ENCODE measurements at places on chromosomes 5 and 9. TPM values are rescaled to one million over a fixed set of nuclear protein-coding genes. Genes with fewer than 3 reads are reported as not detected.
A peak's percentile ranks its signal among the peaks of the same experiment; 100 is the strongest.

DNA sequence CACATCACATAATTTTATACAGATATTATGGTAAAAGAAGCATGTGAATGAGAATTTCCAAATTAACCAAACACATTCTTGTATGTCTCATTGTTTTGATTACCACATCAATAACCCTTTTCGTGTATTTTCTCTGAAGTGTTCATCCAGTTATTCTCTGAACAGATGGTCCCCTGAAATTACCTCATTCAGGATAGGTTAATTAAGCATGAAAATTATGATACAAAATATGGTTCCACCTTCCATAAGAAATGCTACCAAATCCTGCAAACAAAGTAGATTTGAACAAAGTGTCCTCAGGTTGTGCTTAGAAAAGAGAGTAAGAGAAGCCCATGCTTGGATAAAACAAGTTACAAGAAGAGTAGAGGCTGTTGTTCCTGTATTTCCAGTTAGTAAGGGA lies 83.1 kb upstream of the LMNB1 start:
- DNase-seq, result no peak

DNA sequence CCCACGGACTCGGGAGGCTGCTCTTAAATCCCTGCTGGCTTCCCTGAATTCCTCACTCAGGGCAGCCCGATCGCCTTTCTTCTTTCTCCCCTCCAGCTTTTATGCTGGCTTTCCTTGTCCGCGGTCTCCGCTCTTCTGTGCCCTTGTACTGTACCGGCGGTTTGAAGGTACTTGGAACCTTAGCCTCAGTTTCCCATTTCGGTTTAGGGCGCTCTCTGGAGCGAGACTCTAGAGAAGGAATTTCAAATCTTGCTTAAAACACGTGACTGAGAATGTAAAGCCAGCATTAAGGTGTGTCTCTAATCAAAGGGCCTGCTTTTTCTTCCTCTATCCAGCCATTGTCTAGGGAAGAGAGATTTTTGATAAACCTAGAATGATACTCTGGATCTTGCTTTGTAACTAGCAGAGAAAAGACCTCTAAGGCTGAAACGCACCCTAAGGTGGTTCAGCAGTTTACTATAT lies 650 bp downstream of the GPR107 start:
- DNase-seq, result no peak

- DNase-seq, result no peak
Measured at GRCh38 chr9:7490317-7491108, 309.1 kb downstream of the DMAC1 start.

GRCh38 chr9:97673922-97674321 lies 23.2 kb downstream of the XPA start:
- no peak for DNase-seq

GRCh38 chr5:67343835-67344234 lies 147.2 kb upstream of the CD180 start:
- DNase-seq, result no peak

DNA sequence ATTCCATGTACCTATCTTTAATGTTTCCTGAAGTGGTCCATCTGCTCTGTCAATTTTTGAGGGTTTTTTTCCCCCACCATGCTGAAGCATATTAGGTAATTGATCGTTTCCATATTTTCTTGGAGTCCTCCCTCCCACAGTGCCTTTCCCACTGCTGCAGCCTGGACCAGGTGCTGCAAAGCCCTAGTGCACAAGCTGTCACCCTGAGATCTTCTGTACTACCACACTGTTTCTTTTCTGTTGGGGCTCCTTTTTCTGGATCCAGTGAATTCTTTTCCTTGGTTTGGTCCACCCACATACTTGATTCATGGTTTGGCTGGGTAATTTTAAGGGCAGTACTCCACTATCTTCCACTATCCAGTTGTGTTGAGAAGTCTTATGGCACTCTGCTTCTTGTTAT lies 30.9 kb upstream of the FAM169A start:
- no peak for DNase-seq

- peak; percentile 43 for DNase-seq
Measured at GRCh38 chr5:63961598-63962161, 565 bp downstream of the HTR1A start.

DNA sequence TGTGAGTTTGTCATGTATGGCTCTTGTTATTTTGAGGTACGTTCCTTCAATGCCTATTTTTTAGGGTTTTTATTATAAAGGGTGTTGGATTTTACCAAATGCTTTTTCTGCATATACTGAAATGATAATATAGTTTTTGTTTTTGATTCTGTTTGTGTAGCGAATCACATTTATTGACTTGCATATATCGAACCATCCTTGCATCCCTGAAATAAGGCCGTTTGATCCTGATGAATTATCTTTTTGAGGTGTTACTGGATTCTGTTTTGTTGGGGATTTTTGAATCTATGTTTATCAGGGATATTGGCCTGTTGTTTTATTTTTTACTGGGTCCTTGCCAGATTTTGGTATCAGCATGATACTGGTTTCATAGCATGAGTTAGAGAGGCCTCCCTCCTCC lies 25.9 kb downstream of the SELENOP start:
- DNase-seq, result no peak

The GAS1 gene
- 16.8 TPM for total RNA-seq

DNA sequence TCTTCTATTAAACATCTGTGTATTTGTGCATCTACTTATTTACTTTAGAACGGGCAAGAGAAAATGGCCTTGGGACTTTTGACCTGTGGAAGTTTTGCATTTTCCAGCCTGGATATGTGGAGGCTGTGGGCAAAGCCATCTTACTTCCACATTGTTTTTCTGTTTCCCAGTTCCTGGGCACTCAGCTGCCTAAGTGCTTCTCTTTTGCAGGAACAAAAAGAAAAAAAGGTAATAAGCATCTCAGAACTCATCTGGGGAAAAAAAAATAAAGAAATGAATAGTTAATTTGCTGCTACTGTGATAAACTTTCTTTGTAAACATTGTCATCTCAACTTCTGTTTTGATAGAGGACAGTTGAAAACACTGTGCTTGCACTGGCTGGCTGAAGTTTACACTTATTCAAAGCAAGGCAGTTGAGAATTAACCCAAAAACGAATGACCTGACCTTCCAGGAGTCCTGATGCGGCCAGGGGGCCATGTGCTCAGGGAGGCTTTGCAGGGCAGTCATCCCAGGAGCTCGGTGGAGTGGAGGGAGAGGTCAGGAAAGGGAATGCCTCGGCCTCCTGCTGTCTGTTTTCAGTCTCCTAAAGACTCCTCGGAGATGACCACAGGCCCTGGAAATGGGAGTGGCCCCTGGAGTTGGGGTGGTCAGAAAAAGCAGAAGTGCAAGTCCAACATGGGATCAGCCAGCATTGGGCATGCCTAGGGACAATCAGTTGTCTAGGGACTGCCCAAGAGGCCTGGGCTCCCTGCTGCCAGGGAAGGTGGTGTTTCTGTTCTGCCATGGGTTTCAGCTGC lies 75.5 kb downstream of the RAI14 start:
- no peak for DNase-seq

DNA sequence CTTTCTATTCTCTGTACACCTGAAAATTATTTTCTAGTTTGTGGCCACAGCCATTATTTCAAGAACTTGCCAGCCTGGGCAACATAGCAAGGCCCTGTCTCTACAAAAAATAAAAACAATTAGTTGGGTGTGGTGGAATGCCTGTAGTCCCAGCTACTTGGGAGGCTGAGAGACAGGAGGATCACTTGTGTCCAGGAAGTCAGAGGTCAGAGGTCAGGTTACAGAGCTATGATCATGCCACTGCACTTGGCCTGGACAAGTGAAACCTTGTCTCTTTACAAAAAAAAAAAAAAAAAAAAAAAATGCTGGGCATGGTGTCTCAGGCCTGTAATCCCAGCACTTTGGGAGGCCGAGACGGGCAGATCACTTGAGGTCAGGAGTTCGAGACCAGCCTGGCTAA lies 58.3 kb downstream of the HMGCR start:
- no peak for DNase-seq

The FGD3 gene
- 21.6 TPM for total RNA-seq

DNA sequence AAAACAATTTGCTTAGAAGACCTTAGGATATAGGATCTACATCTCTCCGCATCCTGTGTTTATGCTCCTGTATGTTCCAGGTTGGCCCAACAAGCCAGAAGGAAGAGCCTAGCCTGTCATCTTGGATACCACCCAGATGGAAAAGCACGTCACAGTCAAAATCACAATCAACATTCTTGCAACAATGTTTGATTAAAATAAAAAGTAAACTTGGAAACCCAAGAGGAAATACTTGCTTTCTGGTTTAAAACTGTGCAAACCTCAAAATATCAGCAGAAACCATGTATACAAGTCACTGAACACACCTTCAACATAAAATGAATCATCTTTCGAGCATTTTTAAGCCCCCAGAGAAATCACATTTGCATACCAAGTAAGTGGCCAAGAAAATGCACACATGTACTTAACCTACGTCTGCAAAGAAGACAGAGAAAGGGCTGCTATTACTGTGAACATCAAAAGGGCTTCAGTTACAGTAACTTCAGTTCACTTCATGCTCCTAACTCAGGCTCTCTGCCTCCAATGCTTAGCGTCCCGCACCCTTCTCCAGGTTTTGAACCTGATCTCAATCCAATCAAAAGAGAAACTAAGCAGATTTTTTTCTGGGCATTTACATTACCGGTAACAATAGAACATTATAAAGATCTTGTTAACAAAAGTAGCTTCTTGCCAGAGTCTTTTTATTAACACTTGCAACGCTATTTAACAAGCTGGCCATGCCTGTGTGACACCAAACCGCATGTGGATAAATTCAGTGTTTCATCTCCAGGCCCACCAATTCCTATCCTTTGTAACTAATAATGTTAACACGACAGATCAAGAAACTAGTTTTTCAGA lies 1.3 kb downstream of the ENC1 start:
- DNase-seq, result no peak

DNA sequence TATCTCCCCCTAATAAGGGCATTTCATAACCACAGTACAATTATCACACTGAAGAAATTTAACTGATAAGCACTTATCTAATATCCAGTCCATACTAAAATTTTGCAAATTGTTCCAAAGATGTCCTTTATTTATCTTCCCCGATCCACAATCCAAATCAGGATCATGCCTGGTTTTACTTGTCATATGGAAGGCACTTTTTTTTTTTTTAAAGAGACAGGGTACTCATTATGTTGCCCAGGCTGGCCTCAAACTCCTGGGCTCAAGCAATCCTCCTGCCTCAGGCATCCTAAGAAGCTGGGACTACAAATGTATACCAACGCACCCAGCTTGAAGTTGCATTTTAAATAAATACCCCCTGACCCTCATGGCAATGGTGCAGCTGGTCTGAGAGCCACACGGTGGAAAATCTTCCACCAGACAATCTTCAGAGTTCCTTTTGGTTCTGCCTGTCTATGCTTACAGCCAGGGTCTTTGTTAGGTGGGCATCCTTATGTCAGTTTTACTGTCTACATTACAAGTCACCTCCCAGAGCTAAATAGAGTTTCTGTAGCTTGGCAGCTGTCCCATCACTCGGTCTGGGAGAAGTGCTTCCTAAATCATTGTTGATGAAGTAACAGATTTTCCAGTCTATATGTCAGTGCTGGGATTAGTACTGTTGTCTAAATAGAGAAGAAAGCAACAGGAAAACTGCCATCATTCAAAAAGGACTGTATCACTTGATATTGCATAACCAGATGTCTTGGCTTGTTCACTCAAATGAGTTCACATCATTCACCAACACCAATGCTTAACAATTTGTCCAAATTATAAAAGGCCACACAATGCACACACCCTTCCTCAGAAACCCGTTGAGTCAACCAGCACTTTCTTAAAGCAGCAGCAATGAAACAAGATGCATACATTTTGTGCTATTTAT lies 26.4 kb downstream of the PTPN3 start:
- no peak for DNase-seq

The C5orf47 gene
- not detected for total RNA-seq

- DNase-seq, result no peak
Measured at GRCh38 chr5:54895816-54896341, 89.5 kb downstream of the ESM1 start.

DNA sequence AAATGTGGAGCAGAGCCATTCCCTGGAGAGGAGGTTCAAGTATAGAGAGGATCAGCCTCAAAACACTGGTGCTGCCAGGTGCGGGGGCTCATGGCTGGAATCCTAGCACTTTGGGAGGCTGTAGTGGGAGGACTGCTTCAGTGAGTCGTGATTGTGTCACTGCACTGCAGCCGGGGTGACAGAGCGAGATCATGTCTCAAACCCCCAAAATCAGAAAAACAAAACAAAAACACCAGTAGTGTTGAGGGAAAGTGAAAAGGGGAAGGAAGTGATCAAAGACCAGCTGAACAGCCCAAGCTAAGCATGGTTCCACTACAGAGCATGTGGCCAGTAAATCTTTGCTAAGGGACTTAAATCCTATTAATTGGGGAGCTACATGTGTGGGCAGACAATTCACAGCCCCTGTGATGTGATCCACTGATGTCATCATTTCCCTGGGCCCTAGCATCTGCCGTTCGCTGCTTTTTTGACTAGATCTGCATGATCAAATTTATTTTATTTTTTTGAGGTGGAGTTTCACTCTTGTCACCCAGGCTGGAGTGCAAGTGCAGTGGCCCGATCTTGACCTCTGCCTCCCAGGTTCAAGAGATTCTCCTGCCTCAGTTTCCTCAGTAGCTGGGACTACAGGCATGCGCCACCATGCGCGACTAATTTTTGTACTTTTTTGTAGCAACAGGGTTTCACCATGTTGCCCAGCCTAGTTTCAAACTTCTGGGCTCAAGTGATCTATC lies 2.7 kb upstream of the PCBD2 start:
- DNase-seq, result no peak

The PCDHGC4 gene
- 1.8 TPM for total RNA-seq

GRCh38 chr9:113934829-113935676 lies 58.9 kb downstream of the ZNF618 start:
- DNase-seq, result no peak

DNA sequence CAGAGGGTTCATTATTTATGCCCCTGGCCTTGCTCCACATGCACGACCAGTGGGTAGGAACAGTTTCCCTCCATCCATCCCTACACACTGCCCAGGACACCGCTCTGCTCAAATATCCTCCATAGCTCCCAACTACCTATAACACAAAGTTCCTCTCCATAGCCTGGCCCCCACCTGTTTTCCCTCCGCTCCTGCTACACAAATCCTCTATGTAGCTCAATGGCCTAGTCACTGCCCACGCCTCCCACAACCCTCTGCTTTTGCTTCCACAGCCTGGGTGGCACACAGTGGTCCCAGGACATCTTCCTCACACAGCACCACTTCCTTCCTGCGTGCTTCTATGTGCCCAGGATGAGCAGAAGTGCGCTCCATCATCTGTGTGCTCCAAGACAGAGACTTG lies 20.4 kb downstream of the REXO4 start:
- DNase-seq, result no peak

DNA sequence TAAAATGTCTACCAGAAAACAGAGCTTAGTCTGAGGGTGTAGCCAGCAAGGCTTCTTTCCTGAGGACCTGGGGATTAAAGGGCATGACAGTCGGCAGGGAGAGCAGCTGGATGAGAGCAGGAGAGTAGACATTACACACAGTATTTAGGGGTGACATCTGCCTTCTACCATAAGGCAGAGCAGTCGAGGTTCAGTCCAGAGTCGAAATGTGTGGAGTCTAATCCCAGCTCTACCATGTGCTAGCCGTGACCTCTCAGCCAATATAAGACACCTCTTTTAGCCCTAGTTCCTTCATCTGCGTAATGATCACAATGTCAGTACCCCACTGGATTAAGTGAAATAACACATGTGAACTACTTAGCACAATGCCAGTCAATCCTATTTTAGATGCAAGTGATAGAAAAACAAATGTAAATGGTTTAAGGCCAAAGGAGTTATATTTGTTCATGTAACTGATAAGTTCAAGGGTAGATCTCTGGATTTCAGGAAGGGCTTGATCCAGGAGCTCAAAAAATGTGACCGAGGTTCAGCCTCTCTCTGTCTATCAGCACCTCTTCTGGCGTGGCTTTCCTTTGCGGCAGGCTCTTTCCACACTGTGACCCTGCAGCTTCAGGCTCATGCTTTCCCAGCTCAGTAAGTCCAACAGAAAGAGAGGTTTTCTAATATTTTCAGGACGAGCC lies 16.2 kb upstream of the CPLX2 start:
- no peak for DNase-seq
